CD4-positive, alpha-beta T cell treated with Interleukin-2 at 100 ng/mL for 4 hours (primary cell): ENCODE measurements at places on chromosomes 13 and 19.

- no peak for DNase-seq
Measured at GRCh38 chr13:110283736-110284517, 23.0 kb downstream of the COL4A1 start.

GRCh38 chr13:97307882-97308624 is 85.9 kb downstream of the MBNL2 start:
- no peak for DNase-seq

DNA sequence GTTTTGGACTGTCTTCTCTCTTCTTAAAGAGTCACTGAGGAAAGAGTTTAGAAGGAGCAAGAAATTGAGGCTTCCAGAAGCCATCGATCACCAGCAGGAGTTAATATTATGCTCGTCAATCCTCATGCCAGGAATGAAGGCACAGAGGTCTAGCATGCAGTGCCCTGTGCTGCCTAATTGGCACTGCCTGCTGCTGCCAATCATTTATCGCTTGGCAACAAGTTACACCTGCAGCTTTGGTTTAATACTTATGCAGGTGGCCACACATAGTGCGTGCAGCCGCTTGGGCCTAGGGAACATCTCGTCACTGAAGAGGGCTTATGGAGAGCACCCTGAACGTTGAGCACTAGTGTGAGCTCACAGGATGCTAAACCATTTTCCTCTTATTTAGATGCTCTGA is 2.7 kb upstream of the SOX1 start:
- DNase-seq, result no peak

- no peak for DNase-seq
Measured at GRCh38 chr13:20173116-20173746, 12.4 kb upstream of the GJA3 start.

GRCh38 chr13:81957121-81957520 is 1616.2 kb upstream of the SPRY2 start:
- DNase-seq, result no peak

DNA sequence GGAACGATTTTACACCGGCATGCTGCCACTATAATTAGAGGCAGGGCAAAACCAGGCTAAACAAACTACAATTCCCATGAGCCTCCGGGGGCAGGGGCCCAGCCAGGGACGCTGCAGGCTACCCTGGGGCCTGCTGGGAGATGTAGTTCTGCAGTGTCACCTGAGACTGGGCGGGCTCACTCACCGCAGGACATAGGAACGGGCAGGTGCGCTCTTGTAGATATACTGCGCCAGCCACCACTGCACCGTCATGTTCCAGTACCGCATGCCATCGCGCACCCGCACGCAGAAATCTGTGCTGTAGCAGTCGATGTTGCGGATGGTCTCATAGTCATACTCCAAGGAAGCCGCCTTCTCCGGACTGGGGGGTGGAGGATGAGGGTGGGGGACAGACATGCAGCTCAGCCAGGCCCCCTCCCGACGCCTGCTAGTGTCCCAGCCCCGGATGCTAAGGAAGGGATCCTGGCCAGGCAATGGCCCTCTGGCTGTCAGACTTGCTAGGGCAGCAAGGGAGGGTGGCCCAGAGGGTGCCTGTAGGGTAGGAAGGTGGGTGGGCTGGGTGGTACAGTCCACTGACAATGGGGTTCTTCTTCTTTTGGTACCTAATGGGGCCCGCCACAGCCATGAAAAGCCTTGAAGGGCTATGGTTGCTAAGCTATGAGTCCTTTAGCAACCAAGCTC is 5.8 kb upstream of the TMC4 start:
- peak; percentile 33 for DNase-seq

DNA sequence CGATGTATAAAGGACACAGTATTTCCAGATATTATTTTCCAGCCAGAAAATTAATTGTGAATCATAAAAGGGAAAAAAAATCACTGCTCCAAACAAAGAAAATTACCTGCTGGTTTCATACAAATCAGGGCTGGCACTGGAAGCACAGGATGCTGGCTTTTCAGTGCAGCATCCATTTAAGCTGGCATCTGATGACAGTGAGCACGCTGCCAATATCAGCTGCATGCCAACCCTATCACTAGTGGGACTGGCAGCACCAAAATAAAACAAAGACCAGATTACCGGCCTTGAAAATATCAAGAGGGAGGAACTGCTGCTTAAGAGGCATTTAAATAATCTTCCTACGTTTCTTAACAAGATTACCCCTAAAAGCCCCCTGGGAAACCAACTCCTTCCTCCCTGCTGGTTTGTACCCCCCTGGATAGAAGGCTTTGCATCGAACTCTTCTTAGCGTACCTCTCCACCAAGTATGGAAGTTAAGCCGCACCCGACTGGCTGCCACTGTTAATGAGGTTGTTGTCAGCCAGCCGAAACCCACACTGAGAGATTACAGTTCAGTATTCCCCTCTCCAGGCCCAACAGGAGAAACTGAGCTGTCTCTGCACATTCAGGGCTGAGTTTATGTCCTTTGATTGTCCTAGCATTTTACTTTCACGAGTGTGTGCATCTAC is 257.8 kb downstream of the EFNB2 start:
- DNase-seq, result no peak

GRCh38 chr13:97249093-97249795 is 27.1 kb downstream of the MBNL2 start:
- no peak for DNase-seq

DNA sequence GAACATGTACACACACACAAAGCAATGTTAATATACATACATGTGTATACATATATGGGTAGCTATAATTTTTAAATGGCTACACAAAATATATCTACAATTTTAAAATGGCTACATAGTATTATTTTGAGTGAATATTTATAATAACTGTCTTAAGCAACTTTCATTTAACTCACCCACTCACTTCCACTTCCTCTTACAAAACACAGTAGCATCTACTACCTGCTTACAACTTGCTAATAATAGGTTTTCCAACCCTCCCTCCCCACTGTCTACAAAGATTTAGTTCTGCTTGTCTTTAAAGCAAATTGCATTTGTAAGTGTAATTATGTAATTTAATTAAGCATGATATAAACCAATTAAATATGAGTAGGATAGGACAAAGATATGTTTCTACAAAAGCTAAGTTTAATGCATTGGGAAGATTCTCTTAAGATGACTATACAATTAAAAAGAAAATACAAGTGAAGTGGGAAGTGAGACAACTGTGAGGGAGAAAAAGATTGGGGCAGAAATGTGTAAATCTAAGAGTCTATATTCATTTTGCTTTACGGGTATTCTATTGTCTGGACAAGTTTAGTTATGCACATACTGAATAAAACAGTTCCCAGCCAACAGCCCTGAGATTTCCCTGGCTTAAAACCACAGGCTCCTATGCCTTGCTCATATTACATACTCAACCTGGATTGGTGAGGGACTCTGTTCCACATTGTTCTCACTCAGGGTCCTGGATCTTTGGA is 583.1 kb downstream of the EFNB2 start:
- DNase-seq, result no peak

GRCh38 chr13:40916207-40916998 is 102.7 kb downstream of the ELF1 start:
- no peak for DNase-seq

DNA sequence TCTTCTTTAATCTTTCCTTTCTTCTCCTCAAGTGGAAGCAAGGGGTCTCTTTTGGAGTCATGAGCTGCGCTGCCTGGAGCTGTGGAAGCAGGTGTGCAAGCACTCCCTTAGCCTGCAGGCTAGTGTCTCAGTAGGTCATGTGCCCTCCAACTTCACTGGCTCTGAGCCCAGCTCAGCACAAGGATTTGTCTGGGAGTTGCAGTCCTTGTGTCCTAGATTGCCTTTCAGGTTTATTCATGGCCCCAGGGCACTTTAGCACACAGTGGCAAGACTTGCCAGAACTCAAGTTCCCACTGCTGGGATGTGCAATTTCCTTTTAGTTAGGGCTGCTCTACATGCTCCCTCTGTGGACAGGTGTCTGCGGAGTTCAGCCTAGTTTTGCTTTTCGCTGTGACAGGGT is 211.7 kb downstream of the LIG4 start:
- DNase-seq, result no peak

GRCh38 chr19:10517361-10517759 is at the start of gene S1PR5:
Gene S1PR5, minus strand, starts transcription at chr19:10517447. Its CDS starts 2,436 bp downstream, at chr19:10515011.
- DNase-seq, result no peak

DNA sequence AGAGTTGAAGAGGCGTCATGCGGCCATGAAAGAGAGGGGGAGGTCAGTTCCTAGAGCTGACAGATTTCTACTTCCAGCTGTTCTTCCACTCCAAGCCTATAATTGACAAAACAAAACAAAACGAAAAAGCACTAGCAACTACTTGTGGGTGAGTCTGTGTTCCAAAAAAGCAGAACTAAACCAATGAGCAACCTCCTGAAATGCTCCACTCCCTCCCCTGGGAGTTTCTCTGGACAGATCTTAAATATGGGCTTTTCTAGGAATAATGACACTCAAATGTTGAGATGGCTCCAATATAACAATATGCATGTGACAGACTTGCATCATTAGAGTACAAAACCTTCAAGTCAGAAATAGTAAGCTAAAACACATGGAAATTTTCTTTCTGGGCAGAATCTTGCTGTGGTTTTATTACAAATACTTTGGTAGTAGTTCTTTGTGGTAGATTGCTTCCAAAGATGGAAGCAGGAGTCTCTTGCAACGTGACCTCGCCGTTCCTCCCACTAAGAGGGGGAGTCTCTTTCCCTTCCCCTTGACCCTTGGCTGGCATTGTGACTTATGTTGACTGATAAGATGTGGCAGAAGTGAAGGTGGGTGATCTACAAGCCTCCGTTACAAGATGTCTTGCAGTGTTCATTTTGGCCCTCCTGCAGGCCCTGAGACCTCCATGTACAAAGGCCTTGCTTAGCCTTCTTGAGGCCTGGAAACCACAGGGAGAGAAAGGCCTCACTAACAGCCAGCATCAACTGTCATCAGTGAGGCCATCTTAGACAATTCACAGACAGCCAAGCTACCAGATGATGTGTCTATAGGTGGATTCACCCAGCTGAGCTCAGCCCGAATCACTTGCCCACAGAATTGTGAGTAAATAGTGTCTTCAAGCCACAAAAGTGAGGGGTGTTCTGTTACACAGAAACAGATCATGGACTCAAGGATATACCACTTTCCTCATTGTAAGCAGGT is 173.1 kb upstream of the RFC3 start:
- no peak for DNase-seq

GRCh38 chr13:113408562-113408961 is 44.6 kb upstream of the GRTP1 start:
- no peak for DNase-seq

GRCh38 chr19:18464646-18465045 is 26.7 kb upstream of the ISYNA1 start:
- DNase-seq, result no peak

DNA sequence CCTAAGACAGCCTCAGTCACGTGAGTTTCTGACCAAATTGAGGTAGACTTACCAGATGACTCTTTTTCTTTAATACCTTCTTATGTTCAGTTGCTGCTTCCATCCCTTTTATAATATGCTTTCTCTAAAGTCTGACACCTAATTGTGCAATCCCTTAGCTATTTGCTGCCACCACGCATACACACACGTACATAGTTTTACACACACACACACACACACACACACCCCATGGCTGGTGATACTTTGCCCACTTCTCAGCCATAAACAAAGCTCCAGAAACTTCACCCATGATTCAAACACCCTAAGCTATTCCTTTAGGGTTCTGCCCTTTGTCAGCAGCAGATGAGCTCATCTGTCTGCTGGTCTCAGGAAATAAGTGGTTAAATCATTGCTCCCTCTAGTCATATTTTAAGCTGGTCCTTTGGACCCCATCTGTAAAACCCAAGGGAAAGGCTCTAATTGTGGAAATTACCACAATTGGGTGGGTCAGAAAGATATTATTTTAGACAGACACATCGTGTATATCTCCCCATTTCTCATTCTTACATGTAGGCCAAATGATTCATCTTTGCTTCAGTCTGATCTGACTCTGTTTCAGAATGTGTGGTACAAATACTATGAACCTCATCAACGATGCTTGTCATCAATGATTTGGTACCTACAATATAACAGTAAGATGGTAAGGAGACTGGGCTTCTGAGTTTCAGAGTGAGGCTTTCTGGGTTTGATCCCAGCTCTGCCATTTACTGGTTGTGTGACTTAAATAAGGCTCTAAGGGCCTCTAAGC is 69.2 kb downstream of the NALCN start:
- DNase-seq, result no peak

DNA sequence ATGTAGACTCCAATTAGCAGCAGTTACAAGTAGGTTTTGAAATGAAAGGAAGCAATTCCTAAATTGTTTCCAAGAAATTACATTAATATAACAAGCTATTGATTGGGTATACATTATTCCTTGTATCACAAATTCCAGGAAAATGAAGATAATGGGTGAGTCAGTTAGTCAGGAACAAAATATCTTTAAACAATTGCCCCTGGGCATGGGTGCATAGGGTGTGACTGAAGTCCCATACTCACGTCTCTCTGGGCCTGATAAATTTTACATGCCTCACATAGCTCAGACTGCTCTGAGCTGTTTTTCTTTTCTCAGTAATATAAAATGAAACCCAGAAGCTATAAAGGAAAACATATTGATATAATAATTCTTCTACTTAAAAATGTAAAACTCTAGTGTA is 87.8 kb downstream of the FNDC3A start:
- DNase-seq, result no peak

DNA sequence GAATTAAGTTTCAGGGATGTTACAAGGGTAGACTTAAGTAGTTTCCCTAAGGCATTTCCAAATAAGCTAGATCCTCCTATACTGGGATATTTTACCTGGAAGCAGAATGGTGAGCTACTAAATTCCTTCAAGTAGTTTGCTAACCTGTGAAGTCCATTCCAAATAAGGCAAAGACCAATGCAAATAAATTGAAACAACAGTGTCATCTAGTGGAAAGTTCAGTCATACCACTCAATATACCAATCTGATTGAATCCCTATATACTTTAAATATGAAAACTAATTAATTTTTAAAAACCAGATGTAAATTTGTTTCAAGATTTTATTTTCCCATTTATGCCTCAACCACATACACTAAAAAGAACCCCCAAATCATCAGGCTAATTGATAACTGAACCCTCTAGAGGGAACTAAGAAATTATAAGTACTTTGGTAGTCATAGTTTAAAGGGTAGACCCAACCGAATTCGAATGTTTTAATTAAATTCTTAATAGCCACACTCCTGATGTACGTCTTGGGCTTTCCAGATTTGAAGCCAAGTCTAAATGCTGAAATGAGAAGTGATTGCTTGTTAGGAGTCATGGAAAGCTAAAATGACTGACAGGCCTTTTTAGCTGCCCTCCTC is 223.7 kb downstream of the TBC1D4 start:
- DNase-seq, result peak; percentile 17
